ENCODE measurements at places on chromosomes 2 and 18.
A peak's percentile ranks its signal among the peaks of the same experiment; 100 is the strongest.

DNA sequence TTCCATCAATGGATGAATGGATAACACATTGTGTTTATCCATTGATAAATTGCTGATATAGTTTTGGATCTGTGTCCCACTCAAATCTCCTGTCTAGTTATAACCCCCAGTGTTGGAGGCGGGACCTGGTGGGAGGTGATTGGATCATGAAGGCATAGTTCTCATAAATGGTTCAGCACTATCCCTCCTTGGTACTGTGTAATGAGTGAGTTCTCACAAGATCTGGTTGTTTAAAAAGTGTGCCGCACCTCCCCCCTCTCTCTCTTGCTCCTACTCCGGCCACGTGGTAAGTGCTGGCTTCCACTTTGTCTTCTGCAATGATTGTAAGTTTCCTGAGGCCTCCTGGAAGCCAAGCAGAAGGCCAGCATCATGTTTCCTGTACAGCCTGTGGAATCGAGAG lies 23.9 kb upstream of the SPATA3 start:
- no peak for DNase-seq

DNA sequence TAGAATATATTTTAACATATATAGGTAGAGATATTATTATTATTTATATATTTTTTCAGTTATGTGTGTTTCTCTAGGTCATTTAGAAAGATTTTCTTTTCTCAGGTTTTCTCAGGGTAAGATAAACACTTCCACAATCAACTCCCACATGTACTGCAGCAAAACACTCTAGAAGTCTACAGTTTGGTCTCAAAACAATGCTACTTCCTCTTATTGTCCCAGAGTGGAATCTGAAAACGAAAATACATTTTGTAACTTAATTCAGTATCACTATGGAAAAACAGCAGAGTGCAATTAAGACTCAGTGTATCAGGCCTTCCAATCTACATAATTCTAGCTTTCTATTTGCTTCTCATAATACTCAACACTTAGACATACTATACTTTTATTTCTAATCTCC lies 190.1 kb upstream of the SLC35G4 start:
- DNase-seq: no peak

- DNase-seq: no peak
Observed at GRCh38 chr2:18991177-18992168, 366.9 kb downstream of the OSR1 start.

DNA sequence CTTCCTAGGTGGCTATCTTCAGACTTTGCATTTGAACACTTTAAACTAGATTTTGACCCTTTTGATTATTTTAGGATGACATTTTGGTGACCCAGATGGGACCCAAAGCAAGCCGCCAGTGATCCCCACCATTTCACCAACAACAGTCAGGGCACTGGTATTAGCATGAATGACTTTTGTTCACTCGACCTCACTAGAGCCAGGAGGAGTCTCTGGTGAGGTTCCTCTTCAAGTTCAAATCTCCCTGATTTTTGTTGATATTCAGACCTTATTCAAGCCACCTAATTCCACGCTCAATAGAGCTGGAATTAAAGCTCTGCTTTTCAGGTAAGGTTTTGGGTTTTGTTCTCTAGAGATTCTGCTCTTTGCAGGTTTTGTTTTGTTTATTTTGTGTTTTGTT lies 202.3 kb downstream of the MREG start:
- DNase-seq: no peak

DNA sequence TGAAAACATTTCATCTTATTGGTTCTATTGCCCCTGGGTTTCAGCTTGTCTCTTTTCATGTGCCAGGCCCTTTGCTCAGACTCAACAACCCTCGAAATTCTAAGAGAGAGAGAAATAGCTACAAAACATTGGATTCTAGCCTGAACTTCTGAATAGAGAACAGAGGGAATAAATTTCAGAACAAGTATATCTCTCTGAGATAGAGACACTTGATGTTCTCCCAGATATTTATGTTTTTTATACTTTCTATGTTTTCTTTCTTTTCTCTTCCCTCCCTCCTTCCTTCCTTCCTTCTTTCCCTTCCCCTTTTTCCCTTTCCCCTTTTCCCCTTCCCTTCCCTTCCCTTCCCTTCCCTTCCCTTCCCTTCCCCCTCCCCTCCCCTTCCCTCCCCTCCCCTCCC lies 279.5 kb upstream of the SPRED2 start:
- no peak for DNase-seq

- DNase-seq: no peak
Observed at GRCh38 chr2:186868344-186868743, 19.4 kb upstream of the ZSWIM2 start.

- DNase-seq: no peak
Observed at GRCh38 chr18:44835703-44836102, 155.0 kb downstream of the SETBP1 start.

DNA sequence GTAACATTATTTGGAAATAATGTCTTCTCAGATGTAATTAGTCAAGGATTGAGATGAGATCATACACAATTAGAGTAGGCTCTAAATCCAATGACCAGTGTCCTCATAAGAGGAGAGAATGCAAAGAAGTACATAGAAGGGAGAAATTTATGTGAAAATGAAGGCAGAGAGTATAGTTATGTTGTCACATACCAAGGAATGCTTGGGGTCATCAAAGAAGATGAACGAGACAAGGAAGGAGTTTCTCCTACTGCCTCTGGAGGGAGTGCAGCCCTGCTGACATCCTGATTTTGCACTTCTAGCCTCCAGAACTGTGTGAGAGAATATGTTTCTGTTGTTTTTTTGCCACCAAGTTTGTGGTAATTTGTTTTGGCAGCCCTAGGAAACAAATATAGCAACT lies 100.1 kb downstream of the GALNT13 start:
- DNase-seq: no peak

DNA sequence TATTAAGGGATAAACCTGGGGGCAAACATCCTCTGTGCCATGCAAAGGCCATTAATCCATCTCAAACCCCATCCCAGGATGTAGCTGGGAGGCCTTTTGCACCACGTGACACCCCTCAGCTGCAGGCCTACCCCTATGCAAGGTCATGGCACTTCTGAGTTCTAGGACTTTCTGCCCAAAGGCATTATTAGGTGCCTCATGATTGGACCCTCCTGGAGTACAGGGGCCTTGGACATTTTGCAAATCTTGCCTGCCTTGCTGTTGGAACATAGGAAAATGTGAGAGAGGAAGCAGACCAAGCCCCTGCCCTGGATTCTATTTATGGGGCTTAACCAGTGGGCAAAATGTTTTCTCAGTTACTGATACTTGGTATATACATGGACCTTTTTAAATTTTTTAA lies 44.2 kb upstream of the NFU1 start:
- no peak for DNase-seq

GRCh38 chr2:106709229-106709628 lies 176.7 kb downstream of the ST6GAL2 start:
- no peak for DNase-seq

DNA sequence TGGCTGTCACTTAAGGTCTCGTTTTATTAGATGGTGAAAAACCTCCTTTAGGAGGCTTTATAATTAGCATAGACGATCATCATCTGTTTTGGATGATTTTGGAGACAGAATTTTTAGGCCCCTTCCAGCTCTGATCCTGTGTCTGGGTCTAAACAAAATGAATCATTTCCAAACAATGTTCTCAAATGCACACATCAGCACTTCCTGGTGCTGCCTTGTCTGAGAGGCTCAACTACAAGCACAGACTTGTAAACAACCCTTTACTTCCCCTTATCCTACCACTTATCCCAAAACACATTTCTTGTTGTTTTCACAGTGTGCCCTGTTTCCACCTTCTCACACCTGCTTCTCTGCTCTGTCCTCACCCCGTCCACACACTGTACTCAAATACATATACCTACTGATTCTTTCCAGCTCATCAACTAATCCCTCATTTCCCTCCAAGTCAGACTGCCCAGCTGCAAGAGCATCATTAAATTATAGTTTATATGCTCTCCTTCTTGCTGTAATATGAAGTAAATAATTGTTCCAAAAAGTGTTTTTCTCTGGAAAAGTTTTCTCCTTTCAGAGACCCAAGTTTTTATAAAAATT lies 71.2 kb upstream of the COL3A1 start:
- no peak for DNase-seq

DNA sequence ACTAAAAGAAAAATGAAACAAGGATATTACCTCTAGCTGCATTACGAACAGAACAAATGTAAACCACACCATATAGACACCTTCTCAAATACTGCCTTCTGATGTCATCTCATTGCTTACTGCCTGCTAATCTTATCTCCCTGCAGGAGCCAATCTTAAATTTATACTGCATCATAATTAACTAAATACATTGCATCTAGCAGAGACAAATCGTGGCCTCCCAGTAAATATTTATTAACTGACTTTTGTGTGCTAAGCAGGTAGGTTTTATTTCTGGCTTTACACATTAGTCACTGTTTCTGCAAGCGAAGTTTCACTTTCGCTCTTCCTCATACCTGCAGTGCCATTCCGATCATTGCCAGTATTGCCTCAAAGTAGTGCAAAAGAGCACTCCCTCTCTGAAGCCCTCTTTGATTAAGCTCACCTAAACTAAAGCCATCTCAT lies 67.5 kb downstream of the SPATS2L start:
- peak; percentile 27 for DNase-seq

- DNase-seq: no peak
Observed at GRCh38 chr2:135851858-135852257, 14.9 kb upstream of the LCT start.

DNA sequence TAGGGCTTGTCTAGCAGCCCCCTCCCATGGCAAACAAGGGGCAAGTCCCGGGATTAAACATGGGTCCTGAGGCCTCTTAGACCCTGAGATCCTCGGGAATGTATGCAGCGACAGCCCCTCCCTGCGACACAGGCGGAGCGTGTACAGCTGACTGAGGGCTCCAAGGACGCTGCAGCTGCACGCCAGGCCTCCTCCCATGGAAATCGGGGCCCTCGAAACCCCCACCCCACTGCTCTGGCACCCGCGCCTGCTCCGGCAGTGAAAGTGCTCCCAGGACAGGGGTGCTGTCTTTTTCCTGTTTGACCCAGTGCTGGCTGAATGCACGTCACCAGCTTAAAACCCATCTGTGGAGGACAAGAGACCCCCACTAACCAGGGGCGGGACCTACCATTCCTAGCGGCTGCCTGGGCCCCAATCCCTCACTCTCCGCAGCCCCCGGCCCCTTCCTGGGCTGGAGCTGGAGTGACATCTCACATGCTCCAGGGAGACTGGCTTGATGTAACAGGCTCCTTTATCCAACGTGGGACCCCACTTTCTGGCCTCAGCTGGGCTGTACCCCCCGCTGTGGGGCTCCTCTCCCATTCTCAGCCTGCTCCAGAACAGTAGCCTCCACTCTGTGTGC lies 247.7 kb downstream of the TWIST2 start:
- DNase-seq: no peak

GRCh38 chr18:13791181-13791580 lies 32.8 kb upstream of the MC5R start:
- no peak for DNase-seq

DNA sequence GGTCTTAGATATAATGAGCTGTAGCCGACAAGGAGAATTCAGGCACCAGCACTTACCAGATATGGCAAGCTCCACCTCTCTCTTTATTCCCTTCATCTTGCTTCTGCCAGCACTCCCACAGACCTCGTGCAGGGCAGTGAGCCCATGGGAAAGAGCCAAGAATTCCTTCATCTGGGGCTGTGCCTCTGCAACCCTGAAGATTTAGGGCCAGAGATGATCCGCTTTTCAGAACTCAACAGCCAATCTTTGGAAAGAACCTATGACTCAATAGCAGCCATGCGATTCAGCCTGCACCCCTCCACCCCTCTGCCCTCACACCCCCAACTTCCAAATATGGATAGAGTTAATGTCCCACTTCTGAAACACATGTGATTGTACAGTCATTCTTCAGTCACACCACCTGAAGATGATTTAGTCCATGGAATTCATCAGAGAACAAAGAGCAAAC lies 533.7 kb upstream of the TNP1 start:
- DNase-seq: no peak
